ENCODE measurements at places on chromosomes 6 and 20. TPM values are rescaled to one million over a fixed set of nuclear protein-coding genes. Genes with fewer than 3 reads are reported as not detected.

The PARD6B gene
- total RNA-seq, result 5.6 TPM

The ADGRF5 gene
- not detected for total RNA-seq

The FAM162B gene
- not detected for total RNA-seq

The SLC17A3 gene
- 1.6 TPM for total RNA-seq

The BPI gene
- total RNA-seq, result not detected

The GPX5 gene
- total RNA-seq, result not detected

The LYRM4 gene
- 40.7 TPM for total RNA-seq
